ENCODE measurements at places on chromosomes 11 and 22. TPM values are rescaled to one million over a fixed set of nuclear protein-coding genes. Genes with fewer than 3 reads are reported as not detected.

CBLIF gene
- not detected for total RNA-seq

SLC5A1 gene
- total RNA-seq, result not detected

SMPD1 gene
- 53.0 TPM for total RNA-seq

HOATZ gene
- total RNA-seq, result 0.50 TPM

TRIM3 gene
- total RNA-seq, result 18.0 TPM

ARHGAP1 gene
- total RNA-seq, result 44.4 TPM

MEI1 gene
- 0.50 TPM for total RNA-seq

FOLR2 gene
- not detected for total RNA-seq

SAA4 gene
- total RNA-seq, result not detected

TYR gene
- total RNA-seq, result not detected

AIFM3 gene
- total RNA-seq, result 0.74 TPM

ASRGL1 gene
- 1.8 TPM for total RNA-seq

OR5A1 gene
- not detected for total RNA-seq

CARD18 gene
- not detected for total RNA-seq

KRTAP5-7 gene
- not detected for total RNA-seq

PPFIBP2 gene
- total RNA-seq, result 4.9 TPM

KDM4D gene
- total RNA-seq, result 2.1 TPM

IGLL1 gene
- total RNA-seq, result not detected

OR8D1 gene
- not detected for total RNA-seq

KCNC1 gene
- total RNA-seq, result not detected

LRRC74B gene
- total RNA-seq, result not detected

MS4A4A gene
- not detected for total RNA-seq

SAA2 gene
- not detected for total RNA-seq

DCHS1 gene
- total RNA-seq, result 4.3 TPM

P4HA3 gene
- total RNA-seq, result 3.7 TPM
